ENCODE measurements at places on chromosomes 13 and 19. TPM values are rescaled to one million over a fixed set of nuclear protein-coding genes. Genes with fewer than 3 reads are reported as not detected.

The PSG2 gene
- 0.19 TPM for total RNA-seq

The TSHZ3 gene
- total RNA-seq = 4.7 TPM

The CCDC169 gene
- 7.0 TPM for total RNA-seq

GRCh38 chr19:9407827-9408226, 27.5 kb downstream of the ZNF266 start:
- no peak for DNase-seq

GRCh38 chr13:68666774-68667397, 1436.8 kb upstream of the PCDH9 start:
- DNase-seq = no peak

GRCh38 chr13:26921918-26922317, 161.3 kb upstream of the GPR12 start:
- no peak for DNase-seq

- no peak for DNase-seq
Measured at GRCh38 chr19:55483706-55484592, 1.0 kb upstream of the NAT14 start.

GRCh38 chr19:17860331-17860992, 752 bp downstream of the RPL18A start:
- DNase-seq = no peak

- no peak for DNase-seq
Measured at GRCh38 chr13:27923794-27924528, 4.2 kb downstream of the PDX1 start.

DNA sequence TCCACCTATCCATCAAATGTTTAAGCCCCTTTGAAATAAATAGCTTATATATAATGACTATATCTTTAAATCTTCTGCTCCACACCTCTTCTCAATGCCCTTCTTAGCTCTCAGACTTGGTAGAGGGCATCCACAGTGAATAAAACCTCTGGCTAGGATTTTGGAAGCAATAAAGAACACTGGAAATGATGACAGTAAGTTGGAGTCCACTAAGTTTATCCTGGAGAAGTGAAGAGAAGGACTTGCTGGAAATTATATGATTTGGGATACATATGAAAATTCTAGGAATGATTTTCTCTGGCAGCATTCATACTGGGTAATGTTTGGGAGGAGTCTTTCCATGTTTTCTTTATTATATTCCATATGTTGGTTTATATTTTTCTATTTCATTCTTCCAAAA, 133.5 kb upstream of the KL start:
- DNase-seq = no peak

DNA sequence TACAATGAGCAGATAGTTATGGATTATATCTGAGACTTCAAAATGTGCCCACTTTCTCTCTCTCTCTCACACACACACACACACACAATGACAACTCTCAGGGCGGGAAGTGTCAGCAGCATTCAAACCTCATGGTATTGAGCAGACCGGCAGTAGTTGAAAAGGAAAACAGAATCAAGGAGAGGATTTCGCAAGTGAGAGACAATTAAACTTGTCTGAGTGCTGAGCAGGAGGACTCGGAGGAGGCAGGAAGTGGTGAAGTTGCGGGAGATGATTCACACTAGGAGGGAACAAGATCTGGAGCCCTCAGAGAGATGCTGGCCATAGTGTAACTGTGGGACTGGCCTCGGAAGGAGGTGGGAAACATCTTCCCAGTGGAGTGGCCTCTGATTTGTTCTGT, 353.1 kb downstream of the EFNB2 start:
- peak; percentile 96 for DNase-seq

DNA sequence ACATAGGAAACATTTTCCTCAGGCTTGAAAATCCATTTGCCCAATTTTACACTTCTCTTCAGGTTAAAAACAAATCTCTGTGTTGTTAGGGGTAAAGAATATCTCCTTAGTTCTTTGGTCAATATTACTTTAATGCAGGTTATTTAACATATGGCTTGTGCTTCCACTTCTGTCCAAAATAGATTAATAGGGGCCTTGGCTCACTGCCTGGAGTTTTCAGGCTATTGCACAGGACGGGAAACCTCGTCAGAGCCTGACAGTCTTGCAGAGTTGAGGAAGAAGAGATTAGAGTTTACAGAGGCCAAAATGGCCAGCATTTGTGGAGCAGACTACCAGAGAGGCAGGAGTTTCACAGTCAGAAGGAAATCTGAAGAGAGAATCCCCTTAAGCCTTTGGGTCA, 863.9 kb upstream of the GPC6 start:
- DNase-seq = no peak

- DNase-seq = no peak
Measured at GRCh38 chr13:102273111-102273510, 128.7 kb downstream of the FGF14 start.

GRCh38 chr13:111640006-111640405, 319.6 kb downstream of the TEX29 start:
- DNase-seq = no peak

DNA sequence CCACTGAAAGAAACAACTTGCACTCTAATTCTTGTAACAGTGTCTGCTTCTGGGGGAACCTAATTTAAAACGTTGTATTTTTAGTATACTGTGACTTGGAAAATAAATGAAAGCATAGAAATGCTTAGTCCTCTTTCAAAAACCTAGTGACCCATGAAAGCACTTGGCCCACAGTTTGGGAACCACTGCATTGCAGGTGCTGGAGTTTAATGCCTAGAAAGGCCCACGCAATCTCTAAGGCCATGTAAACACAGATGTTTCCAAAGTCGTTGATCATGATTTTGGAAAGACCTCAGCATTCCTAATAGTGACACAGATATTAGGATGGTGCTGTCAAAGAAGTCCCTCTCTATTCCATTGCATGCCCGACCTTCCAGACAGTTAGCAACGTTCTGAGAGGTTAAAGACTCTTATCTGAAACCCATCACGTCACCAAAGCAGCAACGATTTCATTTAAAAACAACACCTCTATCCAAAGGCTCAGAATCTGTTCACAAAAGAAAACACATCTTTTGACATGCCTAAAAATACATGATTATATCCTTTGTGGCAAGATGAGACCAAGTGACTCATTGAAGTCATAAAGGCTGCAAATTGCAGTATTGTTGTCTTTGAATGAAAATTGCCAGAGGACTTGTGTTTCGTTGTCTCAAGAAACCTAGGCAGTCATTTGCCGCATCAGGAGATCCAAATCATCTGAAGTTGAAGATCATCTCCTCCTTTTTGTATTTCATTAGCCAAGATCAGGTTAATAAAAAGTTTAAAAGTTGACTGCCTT, 328.0 kb upstream of the ZNF507 start:
- peak; percentile 40 for DNase-seq

- DNase-seq = no peak
Measured at GRCh38 chr13:31151837-31152236, 9.9 kb downstream of the HSPH1 start.

GRCh38 chr13:72565893-72566292, 161.5 kb downstream of the MZT1 start:
- DNase-seq = peak; percentile 12

DNA sequence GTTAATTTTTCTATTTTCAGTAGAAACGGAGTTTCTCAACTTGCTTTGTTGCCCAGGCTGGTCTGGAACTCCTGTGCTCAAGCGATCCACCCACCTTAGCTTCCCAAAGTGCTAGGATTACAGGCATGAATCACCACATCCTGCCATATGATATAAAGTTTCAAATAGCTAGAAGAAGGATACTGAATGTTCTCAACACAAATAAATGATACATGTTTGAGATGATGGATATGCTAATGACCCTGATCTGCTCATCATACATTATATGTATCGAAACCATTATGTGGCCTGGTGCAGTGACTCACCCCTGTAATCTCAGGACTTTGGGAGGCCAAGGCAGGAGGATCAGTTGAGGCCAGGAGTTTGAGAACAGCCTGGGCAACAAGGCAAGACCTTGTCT, 11.5 kb downstream of the CIB3 start:
- peak; percentile 93 for DNase-seq

- no peak for DNase-seq
Measured at GRCh38 chr13:35698911-35699576, 222.6 kb upstream of the MAB21L1 start.

- DNase-seq = no peak
Measured at GRCh38 chr13:39363382-39363772, 239.6 kb downstream of the LHFPL6 start.

GRCh38 chr19:19540064-19540714, 2.1 kb downstream of the CILP2 start:
- no peak for DNase-seq

- no peak for DNase-seq
Measured at GRCh38 chr19:3360421-3361383, 5.7 kb upstream of the NFIC start.

All from A172 (cell line).